ENCODE measurements at places on chromosomes 5 and 9. TPM values are rescaled to one million over a fixed set of nuclear protein-coding genes. Genes with fewer than 3 reads are reported as not detected.

GRCh38 chr9:15096972-15097371 is 186.7 kb upstream of the FREM1 start:
- no peaks in the 10 kb centered on the region for H3K36me3 ChIP-seq
- H3K4me1 ChIP-seq, result no peaks in the 10 kb centered on the region
- no peaks in the 10 kb centered on the region for H3K27me3 ChIP-seq

DNA sequence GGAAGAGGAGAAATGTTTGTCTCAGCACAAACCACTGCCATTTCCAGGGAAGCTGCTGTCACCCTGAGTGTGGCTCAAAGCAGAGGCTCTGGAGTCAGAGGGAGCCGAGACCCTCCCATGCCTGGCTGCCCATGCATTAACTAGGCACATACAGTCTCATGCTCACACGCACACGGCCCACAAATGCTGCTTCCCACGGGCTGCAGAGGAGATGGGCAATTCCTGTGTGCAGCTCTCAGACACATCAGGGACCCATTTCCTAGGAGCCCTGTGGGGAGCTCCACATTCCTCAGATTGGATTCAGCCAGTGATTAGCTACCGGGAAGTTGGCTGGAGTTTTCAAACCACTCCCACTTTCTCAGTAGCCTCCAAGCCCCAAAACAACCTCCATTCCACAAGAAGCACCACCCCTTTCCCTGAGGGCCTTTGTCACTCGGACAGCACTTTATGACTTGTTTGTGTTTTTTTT is 9.1 kb upstream of the PTGES start:
- no peak overlapping the region for H3K27ac ChIP-seq
- no peaks in the 10 kb centered on the region for H3K4me1 ChIP-seq
- H3K36me3 ChIP-seq, result no peaks in the 10 kb centered on the region
- no peak for DNase-seq

DNA sequence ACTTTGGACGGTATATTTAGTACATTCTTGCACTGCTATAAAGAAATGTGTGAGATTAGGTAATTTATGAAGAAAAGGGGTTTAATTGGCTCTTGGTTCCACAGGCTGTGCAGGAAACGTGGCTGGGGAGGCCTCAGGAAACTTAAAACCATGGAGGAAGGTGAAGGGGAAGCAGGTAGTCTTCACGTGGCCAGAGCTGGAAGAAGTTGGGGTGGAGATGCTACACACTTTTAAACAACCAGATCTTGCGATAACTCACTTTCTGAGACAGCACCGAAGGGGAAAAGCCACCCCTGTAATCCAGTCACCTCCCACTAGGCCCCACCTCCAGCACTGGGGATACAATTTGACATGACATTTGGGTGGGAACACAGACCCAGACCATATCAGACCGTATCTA is 13.5 kb downstream of the CNOT6 start:
- H3K4me3 ChIP-seq, result no peak overlapping the region
- no peaks in the 10 kb centered on the region for H3K36me3 ChIP-seq
- H3K4me1 ChIP-seq, result no peaks in the 10 kb centered on the region
- DNase-seq, result peak; percentile 16
- H3K27ac ChIP-seq, result no peak overlapping the region

- no peaks in the 10 kb centered on the region for H3K4me1 ChIP-seq
- H3K27me3 ChIP-seq, result no peaks in the 10 kb centered on the region
- H3K27ac ChIP-seq, result peak overlapping the region; percentile 91
- peak overlapping the region; percentile 51 for H3K4me3 ChIP-seq
Measured at GRCh38 chr9:72950875-72951442, 1.9 kb downstream of the ALDH1A1 start.

DNA sequence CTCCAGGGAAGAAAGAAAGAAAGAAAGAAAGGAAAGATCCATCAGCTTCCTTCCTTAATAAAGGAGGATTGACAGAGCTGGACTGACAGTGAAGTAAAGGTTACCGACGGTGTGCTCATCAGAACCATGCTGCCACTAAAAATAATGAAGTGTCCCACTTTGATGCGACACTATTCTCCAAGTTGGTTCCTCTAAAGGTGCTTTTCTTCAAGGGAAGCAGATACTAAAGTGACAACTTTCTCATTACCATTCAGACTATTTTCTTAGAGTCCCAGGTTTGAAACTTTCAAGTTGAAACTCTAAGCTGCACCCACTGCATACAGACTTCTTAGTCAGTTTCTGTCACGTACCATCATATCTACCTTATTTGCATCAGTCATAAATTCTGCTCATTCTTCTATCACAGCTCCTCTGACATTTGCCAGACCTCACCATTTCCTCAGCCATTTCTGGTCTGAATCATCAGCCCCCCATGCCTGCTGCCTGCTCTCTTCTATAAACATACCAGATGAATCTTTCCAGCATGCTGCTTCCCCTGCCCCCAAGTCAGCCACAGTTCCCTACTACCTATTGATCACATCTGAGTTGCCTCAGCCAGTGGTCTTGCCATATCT is 177.6 kb downstream of the DEPDC1B start:
- peaks cover 30% of the 10 kb centered on the region for H3K4me1 ChIP-seq
- peak overlapping the region; percentile 90 for H3K27ac ChIP-seq
- H3K4me3 ChIP-seq, result no peak overlapping the region
- no peak for DNase-seq
- H3K27me3 ChIP-seq, result no peaks in the 10 kb centered on the region
- H3K36me3 ChIP-seq, result no peaks in the 10 kb centered on the region

GRCh38 chr5:148471379-148471778 is 87.6 kb downstream of the FBXO38 start:
- DNase-seq, result no peak
- H3K27ac ChIP-seq, result peak overlapping the region; percentile 77
- peaks cover 4% of the 10 kb centered on the region for H3K4me1 ChIP-seq
- H3K36me3 ChIP-seq, result no peaks in the 10 kb centered on the region
- H3K4me3 ChIP-seq, result no peak overlapping the region

DNA sequence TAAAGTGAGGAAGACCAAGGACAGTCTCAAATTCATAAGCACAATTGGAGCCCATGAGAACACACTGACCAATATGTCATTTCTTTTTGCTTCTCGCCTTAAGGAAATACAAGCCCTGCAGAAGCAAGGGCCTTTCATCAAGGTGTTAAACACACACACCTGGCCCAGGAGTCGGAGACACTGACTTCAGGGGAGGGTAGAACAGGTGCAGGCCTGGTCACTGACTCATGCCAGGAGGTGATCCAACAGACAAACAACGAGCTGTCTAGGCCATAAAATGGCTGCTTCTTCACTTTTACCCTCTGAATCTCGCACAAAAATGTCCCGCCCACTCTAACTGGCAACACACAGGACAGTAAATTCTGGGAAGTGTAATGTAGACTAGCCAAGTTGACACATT is 62.7 kb downstream of the RGMB start:
- no peaks in the 10 kb centered on the region for H3K27me3 ChIP-seq
- DNase-seq, result no peak
- H3K36me3 ChIP-seq, result no peaks in the 10 kb centered on the region
- H3K4me1 ChIP-seq, result no peaks in the 10 kb centered on the region

DNA sequence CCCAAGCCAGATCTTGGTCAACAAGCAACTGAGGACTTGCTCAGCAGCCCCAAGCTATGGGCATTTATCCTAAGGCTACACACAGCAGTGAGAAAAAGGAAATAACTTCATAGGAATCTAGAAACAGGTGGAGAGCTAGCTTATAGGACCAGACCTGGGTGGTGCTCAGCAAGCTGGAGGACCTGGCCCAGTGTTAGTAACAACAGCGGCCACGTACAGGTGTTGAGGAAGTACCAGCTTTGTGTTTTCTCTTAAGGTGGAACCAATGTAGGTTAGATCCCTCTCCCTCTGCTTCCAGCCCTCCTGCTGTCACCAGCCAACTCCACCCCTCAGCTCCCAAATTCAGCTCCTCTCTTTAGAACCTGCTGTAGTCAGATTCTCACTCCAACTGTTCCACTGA is 43.4 kb downstream of the IRF1 start:
- H3K27ac ChIP-seq, result peak overlapping the region; percentile 47
- DNase-seq, result no peak
- H3K4me1 ChIP-seq, result peaks cover 22% of the 10 kb centered on the region
- no peak overlapping the region for H3K4me3 ChIP-seq
- H3K36me3 ChIP-seq, result peaks cover 5% of the 10 kb centered on the region

DNA sequence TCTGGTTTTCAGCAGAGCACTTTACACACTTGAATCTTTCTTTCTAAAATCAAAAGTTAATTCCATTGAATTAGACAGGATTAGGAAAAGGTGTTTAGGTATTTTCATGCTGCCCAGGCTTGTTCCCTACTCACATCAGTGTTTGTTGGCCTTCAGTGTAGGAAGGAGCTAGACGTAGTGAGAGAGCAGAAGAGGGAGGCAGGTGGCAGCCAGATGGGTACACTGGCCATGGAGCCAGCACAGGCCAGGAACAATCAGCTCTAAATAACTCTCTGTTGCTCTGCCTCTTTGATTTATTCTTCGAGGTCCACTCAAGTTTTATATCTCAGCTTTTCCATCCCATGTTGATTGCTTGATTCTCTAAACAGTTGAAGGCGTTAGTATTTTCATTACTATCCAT is 529.6 kb downstream of the PSAT1 start:
- H3K27me3 ChIP-seq, result no peaks in the 10 kb centered on the region
- DNase-seq, result no peak
- no peak overlapping the region for H3K4me3 ChIP-seq
- H3K36me3 ChIP-seq, result no peaks in the 10 kb centered on the region
- no peaks in the 10 kb centered on the region for H3K4me1 ChIP-seq

DNA sequence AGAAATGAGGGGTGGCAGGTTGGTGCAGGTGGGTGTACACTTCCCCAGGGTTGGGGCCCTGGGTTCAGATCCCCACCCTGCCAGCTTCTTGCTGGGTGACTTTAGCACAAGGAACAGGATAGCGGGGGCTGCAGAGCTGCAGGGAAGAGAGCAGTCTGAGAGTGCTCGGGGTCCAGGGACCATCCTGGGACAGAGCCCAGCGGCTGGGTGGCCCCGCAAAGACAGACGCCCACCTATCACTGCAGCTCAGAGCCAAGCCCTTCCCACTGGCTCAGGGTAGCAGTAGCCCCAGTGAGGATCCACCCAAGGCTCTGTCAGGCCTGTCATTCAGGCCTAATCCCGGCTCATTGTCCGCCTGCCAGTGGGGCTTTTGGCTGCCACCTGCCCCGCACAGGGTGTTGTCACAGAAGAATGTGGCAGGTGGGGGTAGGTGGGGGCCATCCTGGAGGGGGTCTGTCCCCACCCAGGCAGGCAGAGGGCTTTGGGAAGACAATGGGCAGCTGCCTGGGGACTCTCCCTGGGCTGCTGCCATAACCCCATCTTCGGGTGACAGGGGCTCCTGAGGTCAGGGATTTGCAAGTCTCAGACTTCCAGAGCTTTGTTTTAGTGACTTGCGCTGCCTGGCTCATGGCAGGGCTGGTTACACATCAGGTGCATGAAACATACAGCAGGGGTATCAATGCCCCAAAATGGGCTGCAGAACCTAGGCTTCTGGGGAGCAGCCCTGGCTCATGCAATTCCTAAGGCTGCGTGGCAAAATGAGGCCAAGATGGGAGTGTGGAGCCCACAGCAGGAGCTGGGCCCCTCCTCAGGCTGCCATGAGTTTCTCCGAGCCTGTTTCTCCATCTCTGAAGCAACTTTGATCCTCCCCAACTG is 52.1 kb downstream of the BARX1 start:
- no peak for DNase-seq
- no peaks in the 10 kb centered on the region for H3K4me1 ChIP-seq
- no peaks in the 10 kb centered on the region for H3K36me3 ChIP-seq
- H3K4me3 ChIP-seq, result no peak overlapping the region
- no peak overlapping the region for H3K27ac ChIP-seq
- H3K27me3 ChIP-seq, result no peaks in the 10 kb centered on the region

DNA sequence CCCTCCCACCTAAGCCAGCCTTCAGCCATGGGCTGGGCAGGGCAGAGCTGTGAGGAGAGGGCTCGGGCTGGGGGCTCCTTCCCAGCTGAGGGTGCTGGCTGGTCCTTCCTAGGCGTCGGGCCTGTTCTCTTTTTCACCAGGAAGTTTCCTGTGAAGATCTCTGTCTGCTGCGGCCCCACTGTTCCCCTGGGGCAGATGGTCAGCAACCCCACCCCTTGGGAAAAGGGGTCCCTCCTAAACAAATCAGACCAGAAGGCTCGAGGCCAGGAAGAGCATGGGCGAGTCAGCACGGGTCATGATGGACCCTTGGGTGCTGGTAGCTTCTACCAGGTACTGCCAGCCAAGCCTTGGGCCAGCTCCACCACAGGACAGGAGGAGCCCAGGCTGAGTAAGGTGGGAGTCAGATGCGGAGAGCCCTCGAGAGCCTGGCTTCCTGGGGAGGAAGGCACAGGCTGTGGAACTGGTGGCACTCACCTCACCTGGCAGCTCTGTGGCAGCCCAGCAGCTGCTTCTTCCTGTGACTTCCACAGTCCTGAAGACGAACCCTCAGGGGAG is 3.5 kb downstream of the CACNA1B start:
- H3K36me3 ChIP-seq, result no peaks in the 10 kb centered on the region
- no peak overlapping the region for H3K27ac ChIP-seq
- peaks cover 13% of the 10 kb centered on the region for H3K27me3 ChIP-seq
- no peak for DNase-seq
- no peaks in the 10 kb centered on the region for H3K4me1 ChIP-seq

GRCh38 chr5:34496701-34497469 is 159.2 kb upstream of the RAI14 start:
- no peaks in the 10 kb centered on the region for H3K36me3 ChIP-seq
- peaks cover 23% of the 10 kb centered on the region for H3K4me1 ChIP-seq
- peak; percentile 86 for DNase-seq
- H3K4me3 ChIP-seq, result peak overlapping the region; percentile 2
- H3K27me3 ChIP-seq, result no peaks in the 10 kb centered on the region

- H3K4me3 ChIP-seq, result no peak overlapping the region
- H3K27me3 ChIP-seq, result no peaks in the 10 kb centered on the region
- peak; percentile 29 for DNase-seq
Measured at GRCh38 chr5:172173564-172174153, 14.4 kb downstream of the STK10 start.

GRCh38 chr9:27022920-27023319 is 17.4 kb upstream of the LRRC19 start:
- no peak for DNase-seq
- no peaks in the 10 kb centered on the region for H3K4me1 ChIP-seq
- H3K4me3 ChIP-seq, result no peak overlapping the region
- no peaks in the 10 kb centered on the region for H3K27me3 ChIP-seq
- H3K36me3 ChIP-seq, result peaks cover 19% of the 10 kb centered on the region

DNA sequence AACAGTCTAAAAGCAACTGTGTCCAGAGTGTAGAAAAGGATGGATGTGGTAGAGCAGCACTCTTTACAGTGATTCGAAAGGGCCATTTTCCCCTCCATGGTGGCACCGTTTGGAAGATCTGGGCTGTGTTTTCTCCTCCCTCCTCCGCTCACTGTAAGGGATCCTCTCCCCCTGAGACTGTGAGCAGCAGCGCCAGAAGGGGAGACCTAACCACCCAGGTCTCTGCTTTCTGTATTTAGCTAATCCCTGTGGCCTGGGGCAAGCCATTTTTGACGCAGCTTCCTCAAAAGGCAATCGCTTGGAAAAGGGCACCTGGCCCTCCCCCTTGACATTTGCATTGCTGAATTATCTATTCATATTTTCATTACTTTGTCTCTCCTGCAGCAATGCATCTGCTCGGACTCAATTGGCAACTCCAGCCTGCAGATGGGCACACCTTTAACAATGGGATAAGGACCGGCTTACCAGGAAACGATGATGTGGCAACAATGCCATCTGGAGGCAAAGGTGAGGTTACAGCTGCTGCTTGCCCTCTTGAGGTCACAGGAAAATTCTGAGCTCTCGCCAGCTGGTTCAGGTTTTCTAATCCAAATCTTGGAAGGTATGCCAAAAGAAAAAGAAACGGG is 244.3 kb upstream of the WWC1 start:
- H3K4me1 ChIP-seq, result no peaks in the 10 kb centered on the region
- H3K27ac ChIP-seq, result no peak overlapping the region
- no peaks in the 10 kb centered on the region for H3K36me3 ChIP-seq
- H3K4me3 ChIP-seq, result no peak overlapping the region

GDA gene
- not detected for total RNA-seq

CYLC2 gene
- total RNA-seq, result not detected

ASTN2 gene
- total RNA-seq, result 2.3 TPM

CDC23 gene
- total RNA-seq, result 13.2 TPM

MATR3 gene
- 58.8 TPM for total RNA-seq

C5orf63 gene
- total RNA-seq, result not detected

NTRK2 gene
- total RNA-seq, result 23.8 TPM

Data from ascending aorta (tissue), 2 donors.